ENCODE measurements at places on chromosomes 4 and X.

- no peak for DNase-seq
Observed at GRCh38 chr4:8266088-8266487, 3.5 kb upstream of the HTRA3 start.

DNA sequence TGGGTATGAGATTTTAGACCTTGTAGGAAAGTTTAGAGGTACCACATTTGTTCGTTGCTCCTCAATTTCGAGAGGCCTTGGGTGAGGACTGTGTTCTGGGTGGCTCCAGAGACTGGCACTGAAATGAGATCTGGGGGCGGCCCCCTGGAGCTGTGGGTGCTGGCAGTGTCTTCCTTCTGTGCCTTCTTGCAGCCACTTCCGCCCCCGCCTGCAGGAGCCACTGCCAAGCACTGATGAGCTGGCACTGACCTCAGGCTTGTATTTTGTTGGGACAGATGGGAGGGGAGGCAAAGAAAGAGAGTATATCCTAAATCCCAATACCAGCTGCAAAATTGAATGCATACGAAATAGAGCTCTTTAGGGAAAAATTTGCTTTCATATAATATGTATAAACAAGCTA, 64.5 kb upstream of the CLDN34 start:
- no peak for DNase-seq

- DNase-seq: no peak
Observed at GRCh38 chrX:70096052-70096451, 33.8 kb downstream of the OTUD6A start.

DNA sequence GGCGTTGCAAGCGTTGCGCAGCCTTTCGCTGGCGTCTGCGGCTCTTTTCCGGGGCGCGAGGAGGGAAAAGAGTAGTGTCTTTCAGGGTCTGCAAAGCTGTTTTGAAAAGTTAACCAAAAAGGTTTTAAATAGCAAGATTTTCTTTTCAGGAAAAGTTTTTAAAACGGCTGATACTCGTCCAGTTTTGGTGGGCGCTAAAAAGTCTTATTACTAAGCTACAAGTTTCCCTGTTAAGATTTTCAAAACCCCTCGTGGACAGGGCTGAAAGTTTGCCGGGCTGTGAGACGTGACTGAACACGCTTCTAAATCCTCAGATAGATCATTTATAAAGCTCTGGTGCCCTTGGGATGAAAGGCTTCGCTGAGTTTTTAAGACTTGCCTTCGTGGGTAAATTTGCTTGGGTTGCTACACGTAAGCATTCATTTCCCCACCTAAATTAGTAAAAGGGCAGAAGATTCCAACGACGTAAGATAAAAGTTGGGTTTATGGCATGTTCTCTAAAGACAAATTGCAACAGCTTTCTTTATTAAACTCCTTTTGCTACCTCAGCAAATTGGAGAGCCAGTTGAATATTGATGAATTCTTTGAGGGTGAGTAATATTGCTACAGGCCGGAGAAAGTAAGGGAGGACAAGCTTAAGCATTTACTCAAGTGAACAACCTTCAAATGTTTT, 91.5 kb downstream of the HPRT1 start:
- DNase-seq: no peak

GRCh38 chrX:153626863-153627674, 19.9 kb upstream of the DUSP9 start:
- no peak for DNase-seq

GRCh38 chr4:54234497-54235205, 5.6 kb downstream of the PDGFRA start:
- DNase-seq: no peak

GRCh38 chr4:140296335-140297220, 76.9 kb upstream of the SCOC start:
- DNase-seq: no peak

- DNase-seq: no peak
Observed at GRCh38 chr4:183721207-183722081, 62.4 kb downstream of the TRAPPC11 start.
